ENCODE measurements at places on chromosomes 7 and 10.
A peak's percentile ranks its signal among the peaks of the same experiment; 100 is the strongest.

DNA sequence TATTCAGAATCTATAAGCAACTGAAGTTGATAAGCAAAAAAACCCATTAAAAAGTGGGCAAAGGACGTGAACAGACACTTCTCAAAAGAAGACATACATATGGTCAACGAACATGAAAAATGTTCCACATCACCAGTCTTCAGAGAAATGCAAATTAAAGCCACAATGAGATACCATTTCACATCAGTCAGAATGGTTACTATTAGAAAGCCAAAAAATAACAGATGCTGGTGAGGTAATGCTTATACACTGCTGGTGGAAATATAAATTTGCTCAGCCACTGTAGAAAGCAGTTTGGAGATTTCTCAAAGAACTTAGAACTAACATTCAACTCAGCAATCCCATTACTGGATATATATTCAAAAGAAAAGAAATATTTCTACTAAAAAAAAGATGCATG is 332.8 kb upstream of the PLXDC2 start:
- no peak for DNase-seq

- DNase-seq = no peak
These were observed 36.2 kb downstream of the NOLC1 start for GRCh38 chr10:102188298-102188940.

- no peak for DNase-seq
These were observed 17.3 kb downstream of the ACTR1A start for GRCh38 chr10:102485093-102485784.

GRCh38 chr7:156625580-156625979 is 15.0 kb upstream of the RNF32 start:
- no peak for DNase-seq

GRCh38 chr10:73810735-73811465 is 498 bp downstream of the NDST2 start:
- no peak for DNase-seq

- no peak for DNase-seq
These were observed 103.5 kb upstream of the PDLIM1 start for GRCh38 chr10:95394161-95394880.

DNA sequence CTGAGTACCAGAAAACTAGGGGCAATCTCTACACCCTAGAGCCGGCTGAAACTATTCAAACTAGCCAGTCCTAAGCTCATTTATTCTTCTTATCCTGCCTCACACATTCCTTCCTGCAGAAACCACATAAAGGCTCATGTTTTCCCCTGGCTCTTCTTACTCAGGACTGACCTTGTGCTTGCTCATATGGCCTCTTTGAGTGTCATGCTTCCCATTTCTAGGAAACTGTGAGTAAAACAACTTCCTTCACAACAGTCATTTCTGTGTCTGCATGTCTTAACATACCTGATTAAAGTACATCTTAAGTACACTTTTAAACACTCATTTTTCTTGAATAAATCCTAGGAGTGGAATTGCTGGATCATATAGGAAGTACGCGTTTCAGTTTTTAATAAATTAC is 52.3 kb upstream of the KIAA1217 start:
- no peak for DNase-seq

GRCh38 chr10:126402721-126403695 is 14.7 kb upstream of the ADAM12 start:
- no peak for DNase-seq

GRCh38 chr7:30159698-30160143 is 24.9 kb downstream of the MTURN start:
- no peak for DNase-seq

- no peak for DNase-seq
These were observed 60.2 kb upstream of the CAMK2B start for GRCh38 chr7:44385434-44386138.

DNA sequence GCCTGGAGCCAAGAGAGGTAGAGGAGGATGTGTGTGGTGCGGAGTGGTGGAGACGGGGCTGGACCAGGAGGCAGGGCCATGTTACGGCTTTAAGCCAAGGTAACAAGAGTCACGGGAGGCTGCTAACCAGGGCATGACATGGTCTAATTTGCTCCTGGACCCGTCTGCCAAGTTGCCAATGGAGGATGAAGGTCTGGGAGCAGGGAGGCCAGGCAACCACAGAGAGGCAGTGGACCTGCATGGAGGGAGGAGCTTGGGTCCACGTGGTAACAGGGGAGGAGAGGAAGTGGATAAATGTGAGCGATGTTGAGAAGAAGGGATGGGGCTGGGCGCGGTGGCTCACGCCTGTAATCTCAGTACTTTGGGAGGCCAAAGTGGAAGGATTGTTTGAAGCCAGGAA is 31.0 kb downstream of the SRRM3 start:
- no peak for DNase-seq

DNA sequence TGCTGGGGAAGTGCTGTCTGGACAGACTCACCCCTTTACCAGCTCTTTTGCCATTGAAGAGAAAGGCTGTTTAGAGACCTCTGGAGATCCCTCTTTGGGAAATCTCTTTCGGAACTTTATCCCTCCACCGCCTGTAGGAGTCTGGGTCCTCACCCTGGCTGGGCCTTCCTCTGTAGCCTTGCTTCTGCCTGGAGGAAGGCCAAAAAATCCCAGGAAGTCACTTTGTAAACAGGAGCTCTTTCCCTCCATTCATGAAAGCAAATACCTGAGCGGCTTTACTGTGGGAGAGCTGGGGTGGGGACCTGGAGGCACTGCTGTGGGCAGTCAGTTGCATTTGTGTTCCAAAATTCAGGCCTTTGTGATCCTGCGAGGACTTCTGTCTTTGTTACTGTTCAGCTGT is 126.2 kb downstream of the KLF6 start:
- DNase-seq = no peak

DNA sequence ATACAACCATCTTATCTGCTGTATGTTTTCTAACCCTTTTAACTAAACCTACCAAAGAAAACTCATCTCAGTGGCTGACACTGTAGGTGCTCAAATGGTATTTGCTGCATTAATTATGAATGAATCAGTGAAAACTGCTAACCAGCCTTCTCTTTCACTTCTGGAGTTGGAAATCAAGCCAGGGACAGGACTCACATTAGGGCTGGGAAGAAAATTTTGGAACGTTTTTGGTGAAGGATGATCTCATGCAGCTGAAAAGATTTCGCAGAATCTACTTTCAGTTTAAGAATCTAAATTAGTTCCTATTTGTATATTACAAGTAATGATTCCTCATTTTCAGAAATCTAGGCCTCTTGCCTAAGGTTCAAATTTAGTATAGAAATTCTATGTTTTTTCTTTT is 12.9 kb downstream of the MTPN start:
- DNase-seq = no peak

DNA sequence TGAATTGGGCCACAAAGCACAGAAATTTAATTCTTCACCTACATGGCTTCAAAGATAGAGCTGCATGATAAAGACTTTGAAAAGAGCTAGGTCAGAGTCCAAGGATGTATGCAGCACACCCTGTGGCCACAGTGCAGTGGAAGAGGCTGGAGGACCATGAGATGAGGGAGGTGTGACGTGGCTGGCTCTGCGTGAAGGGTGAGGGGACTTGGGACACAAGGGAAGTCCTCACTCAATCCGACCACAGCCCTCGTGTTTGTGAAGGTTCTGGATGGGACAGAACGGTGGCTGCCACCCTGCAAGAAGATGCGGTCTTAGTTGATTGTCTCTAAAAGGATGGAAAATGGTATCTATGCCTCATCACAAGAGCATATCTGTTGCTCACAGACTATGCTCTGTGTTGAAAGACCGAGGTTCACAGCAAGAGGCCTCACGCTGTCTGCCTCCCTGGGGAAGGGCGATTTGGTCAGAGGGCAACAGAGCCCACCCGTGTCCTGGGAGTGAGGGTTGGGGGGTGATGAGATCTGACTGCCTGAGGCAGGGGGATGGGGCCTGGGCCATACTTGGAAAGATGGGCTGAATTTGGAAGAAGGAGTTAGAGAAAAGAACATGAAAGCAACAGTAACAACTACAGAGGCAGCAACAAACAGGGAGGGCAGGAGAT is 174.4 kb upstream of the SHH start:
- no peak for DNase-seq

- no peak for DNase-seq
These were observed 83.2 kb downstream of the FOXL3 start for GRCh38 chr7:372932-373791.

DNA sequence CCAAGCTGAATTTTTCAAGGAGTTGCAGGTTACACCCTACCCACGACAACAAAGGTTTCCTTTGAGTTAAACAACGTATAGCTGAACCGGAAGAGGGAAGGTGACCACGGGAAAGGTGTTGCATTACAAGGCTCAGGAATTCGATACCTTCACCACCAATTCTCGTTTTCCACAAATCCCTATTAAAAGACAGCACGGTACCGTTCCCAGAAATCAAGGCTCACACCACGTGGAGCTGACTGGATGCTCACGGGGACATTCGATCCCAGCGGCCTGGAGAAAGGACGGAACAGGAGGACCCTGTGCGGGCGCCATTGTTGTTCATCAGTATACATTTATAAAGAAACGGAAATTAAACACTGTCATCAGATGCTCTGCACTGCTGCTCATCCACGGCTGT is 56.4 kb downstream of the CTBP2 start:
- no peak for DNase-seq

GRCh38 chr7:43856996-43857395 is 12.3 kb downstream of the MRPS24 start:
- no peak for DNase-seq

- DNase-seq = no peak
These were observed 112.8 kb downstream of the DOCK4 start for GRCh38 chr7:112093409-112093808.

DNA sequence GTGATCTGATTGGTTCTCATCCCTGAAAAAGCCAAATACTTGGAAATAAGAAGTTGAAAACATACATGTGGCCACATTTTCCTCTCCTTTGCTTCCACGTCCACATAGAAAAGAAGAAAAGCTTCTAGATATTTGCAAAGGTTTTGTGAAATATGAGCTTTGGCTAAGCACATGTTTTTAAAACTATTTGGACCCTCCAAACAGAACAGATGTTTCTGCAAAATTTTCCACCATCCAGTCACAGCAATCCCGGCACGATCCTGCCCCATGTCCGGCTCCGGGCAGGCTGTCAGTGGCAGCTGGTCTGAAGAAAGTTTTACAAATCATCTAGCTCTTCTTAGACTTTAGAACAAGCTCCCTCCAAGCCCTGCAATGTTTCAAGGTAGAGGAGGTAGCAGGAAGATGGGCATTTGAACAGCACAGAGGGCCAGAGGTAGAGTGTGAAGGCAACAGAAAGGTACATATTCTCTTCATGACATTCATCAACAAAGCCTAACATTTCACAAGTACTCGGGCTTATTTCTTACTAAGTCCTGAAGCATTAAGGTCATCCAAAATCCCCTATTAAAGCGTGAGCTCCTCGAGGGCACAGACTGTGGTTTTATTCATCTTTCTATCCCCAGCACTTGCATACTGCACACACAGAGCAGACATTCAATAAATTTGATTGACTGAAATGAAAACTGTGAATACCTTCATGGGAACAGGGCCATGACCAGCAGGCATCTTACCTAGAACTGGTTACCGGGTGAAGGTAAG is 110.1 kb downstream of the JAZF1 start:
- DNase-seq = no peak

DNA sequence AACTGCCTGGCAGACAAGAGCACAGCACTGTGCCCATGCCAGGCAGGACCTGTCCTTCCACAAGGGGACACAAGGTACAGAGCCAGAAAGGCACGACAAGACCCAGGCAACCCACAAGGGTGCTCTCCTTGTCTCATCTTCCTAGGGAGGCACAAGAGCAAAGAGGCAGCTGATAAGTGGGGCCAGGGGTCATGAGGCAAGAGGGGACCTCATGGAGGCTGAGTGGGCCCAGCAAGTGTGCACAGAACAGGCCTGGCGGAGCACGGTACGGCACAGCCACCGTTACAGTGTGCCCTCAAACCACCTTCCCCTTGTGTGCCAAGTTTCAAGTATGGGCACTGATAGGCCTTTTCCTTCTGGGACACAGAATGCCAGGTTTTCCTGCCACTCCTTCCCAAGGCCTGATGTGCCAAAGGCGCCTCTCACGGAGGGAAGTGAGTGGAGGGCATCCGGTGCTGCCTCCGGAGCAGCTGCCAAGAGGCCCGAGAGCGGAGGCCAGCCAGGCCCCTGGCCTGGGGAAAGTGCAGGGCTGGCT is 75.6 kb downstream of the FAM53B start:
- DNase-seq = no peak

GRCh38 chr7:76354981-76355730 is 3.6 kb downstream of the YWHAG start:
- no peak for DNase-seq

DNA sequence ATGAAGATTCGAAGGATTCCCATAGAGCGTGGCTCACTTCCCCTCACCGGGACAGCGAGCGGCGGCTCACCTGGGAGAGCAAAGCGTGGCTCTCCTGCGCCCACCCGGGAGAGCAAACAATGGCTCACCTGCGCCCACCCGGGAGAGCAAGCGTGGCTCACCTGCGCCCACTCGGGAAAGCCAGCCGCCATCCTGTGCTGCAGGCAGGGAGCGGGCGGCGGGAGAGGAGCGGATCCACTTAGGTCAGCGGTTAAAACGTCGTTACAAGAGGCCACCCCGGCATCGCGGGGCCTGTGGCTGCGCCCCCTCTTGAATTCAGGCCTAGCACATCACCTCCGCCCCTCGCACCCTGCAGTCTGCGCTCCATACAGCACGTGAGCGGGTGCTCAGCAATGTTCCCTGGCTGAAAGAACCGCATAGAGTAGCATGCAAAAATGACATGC is 461 bp upstream of the FIGNL1 start:
- DNase-seq = no peak

- no peak for DNase-seq
These were observed 26.8 kb downstream of the WNT2 start for GRCh38 chr7:117296066-117296465.

GRCh38 chr7:1290026-1290678 is 57.5 kb downstream of the UNCX start:
- DNase-seq = peak; percentile 46

- DNase-seq = no peak
These were observed 5.6 kb downstream of the BAG3 start for GRCh38 chr10:119656760-119657159.

GRCh38 chr10:31668326-31668725 is 260.3 kb downstream of the ARHGAP12 start:
- DNase-seq = no peak

DNA sequence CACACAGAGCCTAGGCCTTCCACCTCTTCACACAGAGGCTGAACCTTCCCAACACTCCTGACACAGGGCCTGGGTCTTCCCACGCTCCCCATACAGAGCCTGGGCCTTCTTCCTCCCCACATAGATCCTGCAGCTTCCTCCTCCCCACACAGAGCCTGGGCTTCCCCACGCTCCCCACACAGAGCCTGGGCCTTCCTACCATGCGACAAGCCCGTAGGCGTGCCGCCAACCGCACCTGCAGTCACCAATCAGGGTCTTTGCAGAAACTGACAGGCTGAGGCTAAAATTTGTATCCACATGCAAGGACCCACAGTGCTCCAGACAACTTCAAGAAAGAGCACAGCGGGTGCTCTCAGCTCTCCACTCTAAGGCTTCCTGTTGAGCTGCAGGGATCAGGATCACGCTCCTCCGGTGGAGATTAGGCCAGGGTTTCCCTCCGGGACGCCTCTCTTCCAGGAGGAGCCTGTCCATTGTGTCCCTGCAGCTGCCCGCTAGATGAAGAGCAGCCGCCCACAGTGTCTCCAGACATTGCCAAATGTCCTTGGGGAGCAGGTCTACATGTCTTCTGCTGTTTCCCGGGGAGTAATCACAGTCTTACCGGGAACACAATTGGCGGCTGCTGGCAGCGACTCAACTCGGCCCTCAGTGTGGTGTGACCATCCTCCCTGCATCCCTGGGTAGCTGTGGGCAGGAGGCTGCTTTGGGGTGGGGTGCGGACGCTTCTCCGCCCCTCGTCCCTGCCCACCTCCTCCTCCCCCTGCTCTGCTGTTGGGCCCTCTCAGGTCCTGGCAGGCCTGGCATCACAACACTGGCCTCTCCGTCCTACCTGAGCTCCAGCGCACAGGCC is 9.7 kb downstream of the CFAP46 start:
- no peak for DNase-seq

- no peak for DNase-seq
These were observed 110.3 kb upstream of the ARID5B start for GRCh38 chr10:61791216-61791615.
